ENCODE measurements at places on chromosomes 5 and 9.

- DNase-seq, result no peak
Observed at GRCh38 chr5:116440457-116441001, 134.1 kb downstream of the SEMA6A start.

GRCh38 chr9:78707481-78707991, 410.6 kb downstream of the PSAT1 start:
- peak; percentile 43 for DNase-seq

- DNase-seq, result no peak
Observed at GRCh38 chr9:111438541-111439235, 45.5 kb downstream of the ECPAS start.

- peak; percentile 47 for DNase-seq
Observed at GRCh38 chr5:173888473-173889131, 453 bp downstream of the CPEB4 start.

GRCh38 chr5:32514806-32515205, 70.3 kb upstream of the ZFR start:
- no peak for DNase-seq

- DNase-seq, result no peak
Observed at GRCh38 chr5:62596691-62597090, 18.1 kb downstream of the LRRC70 start.

GRCh38 chr5:64145216-64145895, 20.3 kb upstream of the RNF180 start:
- no peak for DNase-seq

GRCh38 chr9:102225841-102226441, 487.5 kb upstream of the GRIN3A start:
- peak; percentile 54 for DNase-seq

DNA sequence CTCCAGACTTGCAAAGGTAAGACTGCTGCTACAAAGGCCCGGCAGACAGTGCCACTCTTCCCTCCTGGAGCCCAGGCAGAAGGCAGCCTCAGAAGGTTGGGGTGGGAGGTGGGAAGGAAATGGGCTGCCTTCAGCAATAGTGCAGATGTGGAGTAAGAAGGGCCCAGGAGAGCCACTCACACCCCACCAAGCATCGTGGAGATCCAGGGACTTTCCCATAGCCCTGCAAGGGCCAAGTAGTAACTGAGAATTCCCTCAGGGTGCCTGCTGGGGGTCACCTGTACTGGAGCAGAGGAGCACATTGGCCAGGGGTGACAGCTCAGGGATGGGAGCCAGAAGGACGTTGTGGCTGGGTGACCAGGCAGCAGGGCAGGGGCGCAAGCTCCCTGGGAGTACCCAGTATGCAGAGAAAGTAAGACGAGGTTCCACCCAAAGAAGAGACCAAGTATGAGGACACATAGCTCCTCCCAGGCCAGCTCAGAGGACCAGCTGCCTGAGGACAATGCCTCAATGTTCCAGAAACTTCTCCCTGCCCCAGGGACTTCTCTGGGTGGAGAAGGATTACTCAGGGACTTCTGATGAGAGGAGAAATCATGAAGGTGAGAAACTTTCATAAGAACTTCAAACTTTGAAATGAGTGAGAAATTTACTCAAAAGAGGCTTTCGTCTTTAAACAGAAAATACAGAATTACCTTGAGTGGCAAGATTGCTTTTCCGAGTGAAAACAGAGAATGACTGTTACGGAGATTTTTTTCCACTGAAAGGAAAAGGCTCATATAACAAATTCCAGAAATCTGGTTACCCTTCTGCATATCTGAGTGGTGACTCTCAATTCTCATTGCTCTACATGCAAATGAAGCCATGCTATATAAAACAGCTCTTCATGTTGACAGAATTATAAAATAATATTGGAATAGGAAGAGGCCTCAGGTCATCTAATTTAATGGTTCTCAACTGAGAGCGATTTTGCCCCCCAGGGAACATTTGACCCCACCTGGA, 87.9 kb upstream of the TRIO start:
- DNase-seq, result no peak

DNA sequence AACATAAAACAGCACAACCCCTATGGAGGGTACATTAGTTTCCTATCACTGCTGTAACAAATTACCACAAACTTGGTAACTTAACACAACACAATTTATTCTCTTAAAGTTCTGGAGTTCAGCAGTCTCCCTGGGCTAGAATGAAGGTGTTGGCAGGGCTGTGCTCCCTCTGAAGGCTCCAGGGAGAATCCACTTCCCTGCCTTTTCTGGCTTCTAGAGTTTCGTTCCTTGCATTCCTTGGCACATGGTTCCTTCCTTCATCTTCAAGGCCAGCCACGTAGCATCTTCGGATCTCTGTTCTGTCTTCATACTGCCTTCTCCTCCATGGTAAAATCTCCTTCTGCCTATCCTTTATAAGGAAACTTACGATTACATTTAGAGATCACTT, 25.0 kb upstream of the GSN start:
- no peak for DNase-seq

DNA sequence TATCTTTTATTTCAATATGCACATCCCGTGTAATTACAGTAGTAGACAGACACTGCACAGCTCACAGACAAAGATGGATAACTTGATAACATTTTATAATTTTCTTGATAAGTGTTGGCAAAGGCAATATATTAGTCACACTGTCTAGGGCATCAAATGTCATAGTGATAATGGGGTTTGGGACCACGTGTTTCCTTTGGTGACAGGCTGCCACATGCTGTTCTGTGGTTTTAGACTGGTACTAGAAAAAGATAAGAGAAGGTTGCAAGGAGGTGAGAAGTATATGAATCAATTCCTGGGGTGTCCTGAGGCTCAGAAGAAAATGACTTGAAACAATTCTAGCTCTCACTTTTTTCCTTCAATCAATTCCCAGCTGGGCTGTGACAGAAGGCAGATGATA, 258.8 kb upstream of the CHD1 start:
- DNase-seq, result peak; percentile 19

- peak; percentile 61 for DNase-seq
Observed at GRCh38 chr5:81856948-81857928, 106.3 kb upstream of the SSBP2 start.

- DNase-seq, result no peak
Observed at GRCh38 chr9:129435988-129436717, 184.7 kb downstream of the C9orf50 start.

DNA sequence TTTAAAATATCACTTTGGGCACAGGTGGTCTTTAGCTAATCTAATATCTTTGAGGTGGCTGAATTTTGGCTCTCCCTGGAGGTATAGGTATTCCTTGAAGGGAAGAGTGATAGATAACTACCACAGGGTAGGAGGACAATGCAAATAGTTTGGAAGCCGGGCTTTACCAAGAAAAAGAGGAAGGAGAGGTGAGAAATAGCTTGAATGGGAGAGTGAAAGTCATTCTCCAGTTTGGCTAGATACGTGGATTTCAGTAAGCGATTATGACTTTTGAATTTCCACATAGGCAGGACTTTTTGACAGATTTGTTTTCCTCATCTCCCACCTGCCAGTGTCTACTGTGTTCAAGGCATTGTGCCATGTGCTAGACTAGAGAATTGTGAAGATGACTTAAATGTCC, 45.5 kb downstream of the RASA1 start:
- peak; percentile 66 for DNase-seq

DNA sequence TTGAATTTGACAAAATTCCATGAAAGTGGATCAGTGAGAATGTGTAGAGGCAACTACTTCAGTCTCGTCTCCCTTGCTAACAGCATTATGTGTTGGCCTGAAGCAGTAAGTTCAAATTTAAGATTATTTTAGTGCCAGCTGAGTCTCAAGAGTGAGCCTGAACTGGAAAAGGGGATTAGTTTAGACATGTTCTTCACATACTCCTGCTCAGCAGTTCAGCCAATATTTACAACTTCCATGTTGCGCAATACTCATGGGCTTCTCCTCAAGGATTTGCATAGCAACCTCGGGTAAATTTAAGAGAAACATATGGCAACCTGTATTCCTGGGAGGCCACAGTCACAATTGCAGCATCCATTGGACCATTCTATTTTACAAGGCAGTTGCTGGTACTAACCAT, 553.8 kb downstream of the PTPRD start:
- no peak for DNase-seq

DNA sequence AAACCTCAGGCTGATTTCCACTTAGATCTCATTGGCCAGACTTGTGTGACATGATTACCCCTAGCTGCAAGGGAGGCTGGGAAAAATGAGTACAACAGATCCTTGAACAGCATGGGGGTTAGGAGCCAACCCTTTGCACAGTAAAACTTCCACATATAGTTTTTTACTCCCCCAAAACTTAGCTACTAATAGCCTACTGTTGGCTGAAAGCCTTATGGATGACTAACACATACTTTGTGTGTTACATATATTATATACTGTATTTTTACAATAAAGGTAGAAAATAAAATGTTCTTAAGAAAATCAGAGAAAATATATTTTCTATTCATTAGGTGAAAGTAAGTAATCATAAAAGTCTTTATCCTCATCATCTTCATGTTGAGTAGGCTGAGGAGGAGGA, 217.4 kb downstream of the NMUR2 start:
- DNase-seq, result no peak

DNA sequence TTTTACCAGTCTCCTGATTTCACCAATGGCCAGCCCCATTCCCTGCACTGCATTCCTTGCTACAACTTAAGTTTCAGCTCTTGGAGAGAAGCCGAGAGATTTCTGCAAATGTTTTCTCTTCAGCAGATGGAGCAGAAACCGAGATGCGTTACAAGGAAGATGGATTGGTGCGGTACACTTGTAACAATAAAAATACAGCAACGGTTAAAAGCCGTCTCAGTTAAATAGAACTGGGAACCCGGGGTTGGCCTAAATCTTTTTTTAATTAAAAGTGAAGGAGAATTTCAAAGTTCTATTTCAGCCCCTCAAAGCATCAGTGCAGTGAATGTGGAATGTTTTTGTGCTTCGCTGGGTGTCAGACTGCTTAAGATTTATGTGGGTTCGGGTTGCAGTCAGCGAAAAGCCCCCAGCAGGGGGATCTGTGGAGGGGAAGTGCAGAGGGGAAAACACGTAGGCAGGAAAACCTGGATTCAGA, 19.8 kb downstream of the BRINP1 start:
- DNase-seq, result no peak

DNA sequence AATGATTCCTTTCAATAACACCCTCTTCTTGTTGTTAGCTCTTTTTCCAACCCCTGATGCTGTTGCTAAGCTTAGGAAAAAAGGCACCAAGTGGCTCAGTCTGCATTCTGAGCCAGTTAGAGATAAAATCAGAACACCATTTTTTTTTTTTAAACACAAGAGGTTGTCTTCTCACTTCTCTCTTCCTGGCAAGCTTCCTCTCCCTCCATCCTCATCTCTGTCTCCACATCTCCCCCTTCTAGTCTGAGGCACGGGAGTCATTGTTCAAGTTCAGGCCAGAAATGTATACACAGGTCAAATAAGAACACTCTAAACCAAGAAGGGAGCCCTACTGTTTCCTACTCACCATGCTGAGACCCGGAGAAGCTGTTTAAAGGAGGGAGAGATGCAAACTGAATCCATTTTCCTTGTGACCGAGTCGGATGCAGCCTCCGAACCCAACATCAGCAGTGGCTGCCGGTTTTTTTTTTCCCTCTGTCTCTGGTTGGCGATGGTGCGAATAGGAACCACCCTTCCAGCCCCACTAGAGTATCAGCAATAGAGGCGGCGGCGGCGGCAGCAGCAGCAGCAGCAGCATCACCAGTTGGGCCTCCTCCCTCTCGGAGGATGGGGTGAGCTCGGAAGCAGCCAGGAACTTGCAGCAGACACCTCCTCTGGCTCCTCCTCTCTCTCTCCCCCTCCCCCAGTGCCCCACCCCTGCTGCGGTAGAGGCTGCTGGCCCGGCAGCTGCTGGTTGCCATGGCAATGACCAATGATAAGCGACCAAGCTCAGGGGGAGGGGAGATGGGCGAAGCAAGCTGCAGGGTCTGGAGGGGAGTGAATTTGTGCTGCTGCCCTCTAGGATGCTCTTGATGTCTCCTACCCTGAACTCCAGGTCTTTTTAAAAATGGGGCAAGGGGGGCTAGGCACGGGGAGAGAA, at the start of gene JAKMIP2:
TSS of gene JAKMIP2 (minus strand) at position 619 of the 919 bp plus-strand sequence. CDS start 110,922 bp downstream, outside the sequence.
- DNase-seq, result peak; percentile 65

DNA sequence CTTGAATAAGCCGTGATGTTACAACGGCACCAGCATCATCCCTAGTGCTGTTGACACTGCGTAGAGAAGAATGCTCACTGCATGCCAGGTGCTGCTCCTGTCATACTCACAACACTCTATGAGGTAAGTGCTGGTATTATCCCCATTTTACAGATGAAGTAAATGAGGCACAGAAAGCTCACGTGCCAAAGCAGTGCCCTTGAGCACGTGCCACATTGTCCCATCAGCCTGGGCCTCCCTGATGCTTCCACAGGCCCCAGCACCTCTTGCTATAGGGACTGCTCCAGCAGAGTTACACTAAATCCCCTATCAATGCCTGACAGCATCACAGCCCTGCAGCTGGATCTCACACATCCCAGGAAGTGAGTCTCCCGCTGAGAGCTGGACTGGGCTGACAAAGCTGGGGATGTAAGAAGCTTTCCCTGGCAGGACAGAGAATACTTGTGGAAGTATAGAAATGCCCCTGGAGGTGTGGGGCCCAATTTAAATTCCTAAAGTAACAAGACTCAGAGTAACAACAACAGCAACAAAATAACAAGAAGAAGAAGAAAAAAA, 216.1 kb downstream of the FSTL4 start:
- DNase-seq, result no peak

DNA sequence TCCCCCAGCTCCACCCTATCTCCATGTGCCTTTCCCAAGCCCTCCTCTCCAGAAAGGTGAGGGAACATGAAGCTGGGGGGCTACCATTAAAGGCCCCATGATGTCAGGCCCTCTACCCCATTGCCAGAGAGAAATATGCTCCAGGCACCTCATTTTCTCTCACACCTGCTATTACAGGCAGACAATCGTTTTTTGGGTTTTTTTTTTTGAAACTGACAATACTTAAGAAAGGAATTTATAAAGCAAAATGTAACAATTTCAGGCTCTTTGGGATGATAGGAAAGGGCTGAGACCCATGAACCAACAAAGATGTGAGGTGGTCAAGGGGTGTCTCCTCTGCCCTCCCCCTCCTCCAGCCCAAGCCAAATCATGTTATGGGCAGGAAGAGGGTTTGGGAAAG, 1.5 kb upstream of the GFRA3 start:
- DNase-seq, result no peak

GRCh38 chr5:40332970-40333369, 346.7 kb upstream of the PTGER4 start:
- DNase-seq, result no peak

DNA sequence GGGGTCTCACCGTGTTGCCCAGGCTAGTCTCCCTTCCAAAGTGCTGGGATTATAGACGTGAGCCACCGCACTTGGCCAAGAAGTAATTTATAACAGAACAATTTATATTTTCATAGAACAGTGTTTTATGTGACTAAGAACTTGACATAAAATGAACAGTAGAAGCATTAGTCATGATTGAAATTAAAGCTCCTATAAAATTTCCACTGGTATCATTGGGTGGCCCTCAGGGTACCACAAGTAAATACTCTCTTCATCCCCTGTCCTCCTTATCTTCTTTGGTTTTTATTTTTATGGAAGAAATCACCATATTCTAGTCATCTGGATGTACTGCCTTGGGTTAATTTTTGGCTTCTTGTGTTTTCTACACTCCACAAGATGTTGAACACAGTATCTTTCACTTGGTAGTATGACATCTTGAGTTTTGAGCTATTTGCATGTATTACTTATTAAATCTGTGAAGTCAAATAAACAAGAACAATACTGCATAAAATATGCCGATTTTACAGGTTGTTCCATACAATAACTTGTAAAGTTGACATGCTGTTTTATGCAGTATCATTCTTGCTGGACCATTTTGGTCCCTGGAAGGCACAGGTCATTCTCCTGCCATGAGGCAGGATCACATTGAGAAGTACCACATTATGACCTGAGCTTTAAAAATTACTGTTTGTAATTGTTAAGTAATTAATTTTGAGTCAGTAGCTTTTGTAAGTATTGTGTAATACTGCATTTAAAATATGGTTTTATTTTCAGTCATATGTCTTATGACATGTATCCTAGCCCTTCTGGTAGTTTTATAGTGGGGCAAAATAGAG, 24.4 kb downstream of the LMNB1 start:
- no peak for DNase-seq
